ENCODE measurements at places on chromosomes 7 and 10.
A peak's percentile ranks its signal among the peaks of the same experiment; 100 is the strongest.

DNA sequence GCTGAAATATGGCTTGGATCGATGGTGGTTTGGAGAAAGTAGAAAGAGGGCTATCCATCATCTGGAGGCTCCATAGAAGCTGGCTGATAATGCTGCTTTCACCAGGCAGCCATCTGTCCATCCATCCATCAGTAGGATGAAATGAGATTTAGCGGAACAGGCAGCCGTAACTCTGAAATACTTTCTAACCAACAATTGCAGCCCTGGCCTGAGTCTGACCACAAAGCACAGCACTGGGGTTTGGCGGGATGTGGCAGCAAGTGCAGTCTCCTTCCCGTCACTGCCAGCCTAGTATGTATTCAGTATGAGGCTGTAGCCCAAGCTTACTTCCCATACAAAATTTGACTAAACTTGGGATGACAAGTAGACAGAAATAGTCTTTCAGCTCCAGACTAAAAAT lies 38.0 kb downstream of the R3HCC1L start:
- no peak for DNase-seq

- DNase-seq: no peak
Observed at GRCh38 chr10:13848520-13849445, 262.0 kb downstream of the PRPF18 start.

DNA sequence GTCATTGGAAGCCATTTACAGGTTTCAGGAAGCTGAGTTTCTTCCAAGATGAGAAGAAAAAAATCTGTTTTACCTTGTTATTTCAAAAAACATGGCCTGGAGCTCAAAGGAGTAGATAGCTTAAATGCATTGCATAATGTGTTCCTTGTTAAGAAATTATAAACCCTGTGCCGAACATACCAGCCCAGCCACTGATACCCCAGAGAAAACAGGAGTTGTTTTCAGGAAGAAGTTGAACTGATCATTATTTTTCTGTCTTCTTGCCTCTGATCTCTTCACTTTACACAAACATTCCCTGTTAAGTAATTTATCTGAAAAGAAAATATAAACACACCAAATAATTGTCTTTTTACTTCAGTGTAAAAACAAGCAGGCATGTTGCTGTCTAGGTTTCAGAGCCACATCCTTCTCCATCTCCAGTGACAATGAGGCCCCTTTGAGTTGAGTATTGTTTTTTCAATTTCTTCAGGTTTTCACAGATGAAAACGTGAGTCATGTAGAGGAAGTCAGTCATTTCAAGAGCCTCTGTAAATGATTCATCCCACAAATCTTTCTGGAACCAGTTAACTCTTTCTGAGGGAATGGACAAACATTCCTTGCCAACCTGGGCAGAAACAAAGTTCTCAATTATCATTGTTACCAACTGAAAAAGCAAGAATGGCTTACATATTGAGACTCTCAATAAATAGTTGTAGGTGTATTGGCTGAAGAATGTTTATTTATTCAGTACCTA lies 244.2 kb downstream of the IPMK start:
- DNase-seq: peak; percentile 27

DNA sequence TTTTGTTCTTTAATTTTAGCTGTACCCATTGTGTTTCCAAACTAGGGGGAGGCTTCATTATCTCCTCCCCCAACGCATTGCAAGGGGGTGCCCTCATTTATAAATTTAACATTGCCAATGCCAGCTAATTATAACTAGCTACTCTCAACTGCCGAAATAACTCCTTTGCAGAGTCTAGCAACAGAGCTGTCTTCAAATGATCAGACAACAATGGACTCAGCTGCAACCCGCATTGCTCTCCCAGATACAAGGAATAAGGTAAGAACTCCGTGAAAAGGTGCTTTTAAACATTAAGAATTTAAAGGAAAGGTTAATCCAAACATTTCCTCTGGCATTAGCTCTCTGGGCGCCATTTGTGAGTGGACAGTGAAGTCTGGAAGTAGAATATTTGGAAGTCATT lies 116.2 kb downstream of the GFRA1 start:
- no peak for DNase-seq

DNA sequence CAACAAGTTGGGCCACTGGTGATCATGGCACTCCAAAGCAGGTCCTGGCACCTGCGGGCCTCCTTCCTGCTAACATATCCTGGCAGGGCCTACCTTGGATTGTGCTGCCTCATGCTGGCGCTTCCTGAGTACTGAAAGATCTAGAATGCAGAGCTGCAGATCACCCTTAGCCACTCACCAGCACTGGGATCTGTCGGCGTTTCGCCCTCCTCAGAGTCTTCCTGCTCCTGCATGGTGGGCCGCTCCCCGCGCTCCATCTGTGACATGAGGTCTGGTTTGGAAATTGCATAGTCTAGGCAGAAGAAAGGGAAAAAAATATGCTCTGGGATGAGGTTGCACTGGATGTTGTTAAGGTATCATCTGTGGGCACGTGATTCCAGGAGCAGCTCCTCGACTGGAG lies 10.0 kb downstream of the ZNF777 start:
- DNase-seq: no peak

DNA sequence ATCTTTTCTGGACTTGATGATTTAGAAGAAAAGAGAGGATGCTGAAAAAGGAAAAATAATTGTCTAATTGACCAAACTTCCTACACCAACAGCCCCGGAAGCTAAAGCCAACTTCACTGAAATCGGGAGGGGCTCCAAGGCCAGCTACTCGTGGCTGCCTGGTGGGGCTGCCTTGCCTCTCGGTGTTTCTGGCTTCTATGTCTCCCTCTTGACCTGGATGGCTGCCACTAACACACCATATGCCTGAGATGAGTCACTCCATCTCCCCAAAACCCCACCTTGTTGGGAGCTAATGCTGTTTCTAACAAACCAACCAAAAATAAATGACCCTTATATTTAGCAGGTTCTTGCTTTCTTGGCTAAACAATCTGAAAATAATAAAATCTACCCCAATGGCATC lies 87.6 kb upstream of the AFAP1L2 start:
- no peak for DNase-seq

GRCh38 chr7:110224643-110225042 lies 866.3 kb upstream of the LRRN3 start:
- no peak for DNase-seq

DNA sequence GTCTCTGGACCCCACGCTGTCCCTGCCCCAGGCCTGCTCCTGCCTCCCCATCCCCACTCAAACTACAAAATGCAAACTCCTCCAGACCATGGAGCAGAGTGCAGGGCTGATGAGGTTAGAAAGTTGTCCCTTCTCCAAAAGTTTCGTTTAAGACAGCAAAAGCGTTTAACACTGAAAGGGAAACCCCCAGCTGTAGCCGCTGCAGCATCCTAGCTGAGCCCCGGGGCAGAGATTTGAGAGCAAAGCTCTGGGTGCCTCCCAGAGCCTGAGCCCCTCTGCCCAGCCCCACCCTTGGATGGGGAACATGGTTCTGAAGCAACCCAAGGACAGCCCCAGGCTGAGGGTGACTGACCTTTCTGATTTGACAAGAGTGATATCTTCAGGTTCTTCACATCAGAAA lies 52.8 kb upstream of the ENO4 start:
- no peak for DNase-seq

DNA sequence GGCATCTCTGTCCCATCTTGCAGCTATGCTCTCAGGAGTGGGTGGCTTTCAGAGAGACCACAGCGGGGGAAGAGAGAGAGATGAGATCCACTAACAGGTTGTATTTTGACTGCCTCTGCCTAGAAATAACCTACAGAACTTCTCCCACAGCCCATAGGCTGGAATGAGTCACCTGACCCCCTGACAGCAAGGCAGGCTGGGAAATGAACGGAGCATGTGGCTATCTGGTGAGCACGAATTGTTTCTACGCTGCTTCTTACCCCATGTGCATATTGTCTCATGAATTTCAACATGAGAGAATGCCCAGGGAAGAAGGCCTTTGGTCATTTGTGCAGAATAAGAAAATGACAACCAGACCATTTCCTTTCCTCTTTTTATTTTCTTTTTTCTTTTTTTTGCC lies 151.3 kb downstream of the SNX10 start:
- no peak for DNase-seq

DNA sequence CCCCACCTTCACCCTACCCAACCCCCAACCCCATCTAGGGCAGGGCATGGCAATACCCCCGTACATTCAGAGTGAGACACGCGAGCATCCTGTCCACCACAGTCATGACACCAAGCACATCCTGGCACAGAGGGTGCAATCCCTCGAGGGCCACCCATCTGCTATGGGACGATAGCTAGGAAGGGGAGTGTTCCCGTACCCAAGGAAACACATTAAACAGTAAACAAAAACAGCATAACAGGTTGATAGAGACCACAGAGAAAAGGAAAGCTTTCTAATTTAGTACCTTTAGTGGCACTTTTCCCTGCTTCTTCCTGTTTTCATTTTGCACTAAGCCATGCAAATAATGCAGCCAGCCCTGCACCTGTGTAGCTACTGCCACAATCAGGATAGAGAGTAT lies 2.3 kb upstream of the SMKR1 start:
- no peak for DNase-seq

DNA sequence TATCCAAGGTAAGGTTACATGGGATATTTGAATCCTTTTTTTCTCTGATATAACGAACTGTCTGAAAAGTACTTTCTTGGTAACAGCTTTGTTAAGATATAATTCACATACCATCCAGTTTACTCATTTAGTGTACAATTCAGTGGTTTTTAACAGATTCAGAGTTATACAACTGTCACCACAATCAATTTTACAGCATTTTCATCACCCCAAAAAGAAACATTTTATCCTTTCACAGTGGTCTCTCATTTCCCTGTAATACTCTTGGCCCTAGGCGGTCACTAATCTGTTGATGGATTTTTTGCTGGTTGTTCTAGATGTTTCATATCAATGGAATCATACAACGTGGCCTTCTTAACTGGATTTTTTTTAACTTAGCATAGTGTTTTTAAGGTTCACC lies 91.6 kb downstream of the GLCCI1 start:
- DNase-seq: no peak

DNA sequence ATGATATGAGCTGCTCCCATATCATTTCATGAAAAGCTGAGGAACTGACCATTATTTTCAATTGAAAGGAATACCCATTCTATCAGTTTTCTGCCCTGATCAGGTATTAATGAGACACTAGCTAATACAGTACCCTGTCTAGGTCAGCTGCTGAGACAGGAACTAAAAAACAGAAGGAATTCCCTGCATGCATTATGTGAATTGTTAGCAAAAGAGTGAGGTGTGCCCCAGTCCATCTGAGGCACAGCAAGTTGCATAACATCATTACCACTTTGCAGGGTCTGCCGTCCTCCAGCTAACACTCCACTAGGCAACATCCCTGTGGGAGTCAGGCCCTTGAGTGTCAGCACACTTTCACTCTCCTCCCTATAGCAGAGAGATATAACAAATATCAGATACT lies 11.1 kb upstream of the MSS51 start:
- no peak for DNase-seq

DNA sequence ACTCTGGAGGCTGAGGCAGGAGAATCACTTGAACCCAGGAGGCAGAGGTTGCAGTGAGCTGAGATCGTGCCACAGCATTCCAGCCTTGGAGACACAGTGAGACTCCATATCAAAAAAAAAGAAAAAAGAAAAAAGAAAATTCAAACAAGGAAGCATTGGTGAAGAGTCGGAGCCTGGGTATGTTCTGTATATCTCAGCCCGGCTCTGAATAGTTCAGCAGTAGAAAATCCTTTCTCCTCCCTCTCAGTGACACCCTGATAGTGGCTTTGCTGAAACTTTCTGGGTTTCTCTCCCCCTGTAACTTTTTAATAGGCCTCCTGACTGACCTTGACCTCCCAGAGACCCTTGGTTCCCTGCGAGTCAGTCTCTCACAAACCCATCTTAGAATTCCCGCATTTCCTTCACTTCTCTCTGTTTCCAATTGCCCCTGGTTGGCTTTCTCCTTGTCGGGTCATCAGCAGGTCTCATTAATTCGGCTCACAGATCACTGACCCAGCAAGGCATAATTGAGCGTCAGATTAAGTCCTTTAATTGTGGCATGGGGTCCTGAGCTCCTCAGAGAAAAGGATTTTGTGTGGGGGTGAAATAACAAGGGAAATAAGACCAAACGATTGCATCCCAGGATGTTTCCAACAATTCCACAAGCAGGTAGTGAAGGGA lies 541.6 kb upstream of the NRP1 start:
- DNase-seq: no peak

DNA sequence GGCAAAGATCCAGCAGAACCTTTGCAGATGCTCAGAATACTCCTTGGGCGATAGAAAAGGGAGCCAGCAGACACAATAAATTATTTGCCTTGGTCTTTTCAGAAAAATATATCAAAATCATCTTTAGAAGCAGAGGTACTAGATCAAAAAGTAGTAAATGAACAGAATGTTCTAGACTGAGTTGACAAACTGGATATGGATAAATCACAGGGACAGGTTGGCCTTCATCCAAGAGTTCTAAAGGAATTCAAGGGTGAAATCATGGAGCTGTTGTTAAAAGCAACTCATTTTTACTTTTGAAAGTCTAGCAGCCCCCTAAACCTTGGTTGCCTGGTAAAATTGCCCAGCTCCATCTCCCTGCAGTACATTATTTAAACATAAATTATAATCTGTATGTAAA lies 99.1 kb downstream of the PLCE1 start:
- DNase-seq: no peak

GRCh38 chr10:23197416-23197861 lies 5.3 kb downstream of the PTF1A start:
- DNase-seq: no peak

GRCh38 chr7:73597978-73598782 lies 19.8 kb upstream of the TBL2 start:
- DNase-seq: no peak

- no peak for DNase-seq
Observed at GRCh38 chr7:54888067-54888733, 129.2 kb upstream of the SEC61G start.

DNA sequence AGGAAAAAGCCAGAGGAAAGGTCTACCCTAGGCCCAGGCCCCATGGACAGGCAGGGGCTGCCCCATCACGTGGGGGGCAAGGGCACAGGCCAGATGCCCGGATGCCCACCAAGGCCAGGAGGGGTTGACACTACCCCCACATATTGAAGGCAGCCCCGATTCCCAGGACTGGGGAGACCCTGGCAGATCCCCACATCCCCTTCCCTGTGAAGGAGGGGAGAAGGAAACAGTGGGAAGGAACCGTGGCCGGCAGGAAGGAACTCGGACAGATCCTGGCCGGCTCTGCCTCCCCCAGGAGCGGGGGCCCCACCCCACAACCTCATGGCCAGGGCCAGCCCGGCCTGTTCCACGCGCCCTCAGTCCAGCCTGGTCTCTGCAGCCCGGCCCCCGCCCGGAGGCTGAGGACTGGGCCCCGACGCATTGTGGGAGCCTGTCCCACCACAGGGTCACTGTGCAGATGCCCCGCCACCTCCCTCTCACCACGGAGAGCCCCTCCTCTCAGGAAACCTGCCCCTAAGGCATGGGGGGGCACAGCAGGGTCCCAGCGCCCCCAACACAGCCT lies 41.3 kb downstream of the PAPOLB start:
- DNase-seq: no peak

DNA sequence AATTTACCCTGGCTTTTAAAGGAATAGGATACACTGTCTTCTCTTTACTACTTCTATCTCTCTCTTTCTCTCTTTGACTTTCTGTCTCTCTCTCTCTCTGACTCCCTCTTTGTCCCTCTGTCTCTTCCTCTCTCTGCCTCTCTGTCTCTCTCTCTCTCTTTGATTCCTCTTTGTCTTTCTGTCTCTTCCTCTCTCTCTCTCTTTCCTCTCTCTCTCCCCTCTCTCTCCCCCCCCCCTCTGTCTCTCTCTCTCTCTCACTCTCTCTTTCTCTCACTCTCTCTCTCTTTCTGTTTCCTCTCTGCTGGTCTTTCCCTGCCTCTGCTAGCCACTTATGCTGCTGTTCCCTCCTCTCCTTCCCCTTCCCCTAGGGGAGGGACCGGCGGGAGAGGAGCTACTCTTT lies 149.0 kb downstream of the LYZL1 start:
- DNase-seq: no peak

All from fibroblast of the conjunctiva (primary cell).